Hematopoietic multipotent progenitor cell treated with erythropoietin and hydrocortisone succinate and interleukin-3 and kit ligand, for 15 days (in vitro differentiated cells): ENCODE measurements at places on chromosomes 12 and 14.

DNA sequence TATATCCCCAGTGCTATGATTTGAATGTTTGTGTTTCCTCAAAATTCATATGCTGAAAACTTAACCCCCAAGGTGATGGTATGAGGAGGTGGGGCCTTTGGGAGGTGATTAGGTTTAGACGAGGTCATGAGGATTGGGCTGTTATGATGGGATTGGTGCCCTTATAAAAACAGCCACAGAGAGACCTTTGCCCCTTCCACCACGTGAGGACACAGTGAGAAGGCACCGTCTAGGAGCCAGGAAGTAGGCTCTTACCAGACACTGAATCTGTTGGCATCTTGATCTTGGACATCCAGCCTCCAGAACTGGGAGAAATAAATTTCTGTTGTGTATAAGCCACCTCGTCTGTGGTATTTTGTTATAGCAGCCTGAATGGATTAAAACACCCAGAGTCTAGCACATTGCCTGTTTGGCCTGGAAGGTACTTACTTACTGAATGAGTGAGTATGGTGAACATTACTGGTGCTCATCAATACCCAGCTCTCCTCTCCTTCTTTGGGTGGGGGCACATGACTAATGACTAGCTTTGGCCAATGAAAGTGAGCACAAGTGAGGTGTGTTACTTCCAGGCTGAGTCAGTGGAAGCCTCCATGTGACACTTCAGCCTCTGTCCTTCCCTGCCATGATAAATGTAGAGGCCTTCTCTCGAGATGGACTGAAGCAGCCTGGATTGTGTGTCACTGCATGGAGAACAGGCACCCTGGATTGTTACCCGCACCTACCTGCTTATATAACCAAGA is 72.4 kb upstream of the CHST11 start:
- DNase-seq: no peak

- no peak for DNase-seq
Measured at GRCh38 chr12:40534828-40535227, 157.4 kb upstream of the CNTN1 start.

- no peak for DNase-seq
Measured at GRCh38 chr12:128269181-128269591, 2.2 kb downstream of the TMEM132C start.

DNA sequence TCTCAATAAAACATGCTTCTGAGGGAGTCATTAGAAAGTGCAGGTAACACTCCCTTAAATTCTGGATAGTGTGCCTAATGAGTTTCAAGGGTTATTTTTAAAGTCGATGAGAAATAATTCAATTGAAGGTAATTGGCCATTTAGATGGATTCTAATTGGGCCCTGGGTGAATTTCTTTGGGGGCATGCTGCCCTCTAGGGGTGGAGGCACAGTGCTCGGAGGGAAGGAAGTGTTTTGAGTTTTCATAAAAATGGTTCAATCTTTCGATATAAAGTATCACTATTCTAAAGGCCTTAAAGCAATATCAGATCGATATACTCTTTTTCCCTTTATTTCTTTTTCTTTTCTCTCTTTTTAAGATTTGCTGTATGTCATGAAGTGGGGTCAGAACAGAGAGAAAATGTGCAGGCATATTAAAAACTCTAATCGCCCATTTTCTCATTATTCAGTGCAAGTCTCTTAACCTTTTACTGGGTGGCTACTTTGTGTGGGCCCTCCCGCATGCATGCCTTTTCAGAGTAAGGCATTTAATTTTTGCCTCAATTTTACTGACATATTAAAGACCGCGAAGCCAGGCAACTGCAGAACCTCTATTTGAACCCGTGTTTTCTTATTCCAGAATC is 25.5 kb downstream of the NKX2-8 start:
- DNase-seq: peak; percentile 17

DNA sequence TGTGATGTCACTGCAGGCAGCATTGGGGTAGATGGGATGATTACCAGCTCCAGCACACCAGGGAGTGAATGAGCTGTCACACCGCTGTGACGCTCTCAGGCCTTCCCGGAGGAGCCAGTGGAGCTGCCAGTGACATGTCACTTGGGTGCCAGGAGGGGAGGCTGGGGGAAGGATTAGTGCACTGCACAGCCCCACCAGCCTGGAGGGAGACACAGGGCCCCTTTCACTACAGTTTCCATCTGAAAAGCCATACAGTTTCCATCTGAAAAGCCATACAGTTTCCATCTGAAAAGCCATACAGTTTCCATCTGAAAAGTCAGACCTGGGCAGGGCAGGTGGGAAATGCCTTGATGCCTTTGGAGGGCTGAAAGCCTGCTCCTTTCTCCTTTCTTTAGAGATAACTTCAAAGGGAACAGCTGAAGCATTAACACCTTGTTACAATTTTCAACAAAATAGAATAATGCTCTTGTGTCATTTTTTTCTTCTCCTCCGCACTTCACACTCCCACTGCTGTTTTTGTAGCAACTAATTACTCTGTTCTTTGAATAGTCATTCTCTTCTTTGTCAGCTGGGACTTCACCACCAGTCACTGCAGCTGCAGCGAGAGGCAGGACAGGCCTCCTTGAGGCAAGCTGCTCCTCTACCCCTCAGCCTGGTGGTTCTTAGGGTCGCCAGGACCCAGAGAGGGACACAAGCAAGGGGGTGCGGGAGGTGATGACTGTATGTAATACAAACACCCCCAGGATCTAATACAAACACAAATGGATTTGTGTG is 256.9 kb upstream of the RGS6 start:
- no peak for DNase-seq

DNA sequence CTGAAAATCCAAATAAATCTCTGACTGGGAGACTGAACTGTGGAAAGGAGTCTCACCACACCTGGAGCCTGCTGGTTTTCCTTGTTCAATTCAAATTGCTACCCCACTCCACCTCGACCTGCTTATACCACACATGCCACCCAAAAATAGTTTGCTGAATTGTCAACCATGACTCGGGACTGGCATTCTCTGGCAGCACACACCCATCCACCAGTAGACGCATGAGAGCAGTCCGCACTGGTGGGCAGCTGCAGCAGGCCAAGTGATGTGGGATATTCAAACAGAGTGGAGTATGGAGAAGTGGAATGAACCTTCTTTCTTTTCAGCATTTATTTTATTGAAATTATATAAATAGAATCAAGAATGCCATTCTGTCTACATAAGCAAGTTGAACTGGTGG is 38.7 kb upstream of the SYCP3 start:
- DNase-seq: no peak

DNA sequence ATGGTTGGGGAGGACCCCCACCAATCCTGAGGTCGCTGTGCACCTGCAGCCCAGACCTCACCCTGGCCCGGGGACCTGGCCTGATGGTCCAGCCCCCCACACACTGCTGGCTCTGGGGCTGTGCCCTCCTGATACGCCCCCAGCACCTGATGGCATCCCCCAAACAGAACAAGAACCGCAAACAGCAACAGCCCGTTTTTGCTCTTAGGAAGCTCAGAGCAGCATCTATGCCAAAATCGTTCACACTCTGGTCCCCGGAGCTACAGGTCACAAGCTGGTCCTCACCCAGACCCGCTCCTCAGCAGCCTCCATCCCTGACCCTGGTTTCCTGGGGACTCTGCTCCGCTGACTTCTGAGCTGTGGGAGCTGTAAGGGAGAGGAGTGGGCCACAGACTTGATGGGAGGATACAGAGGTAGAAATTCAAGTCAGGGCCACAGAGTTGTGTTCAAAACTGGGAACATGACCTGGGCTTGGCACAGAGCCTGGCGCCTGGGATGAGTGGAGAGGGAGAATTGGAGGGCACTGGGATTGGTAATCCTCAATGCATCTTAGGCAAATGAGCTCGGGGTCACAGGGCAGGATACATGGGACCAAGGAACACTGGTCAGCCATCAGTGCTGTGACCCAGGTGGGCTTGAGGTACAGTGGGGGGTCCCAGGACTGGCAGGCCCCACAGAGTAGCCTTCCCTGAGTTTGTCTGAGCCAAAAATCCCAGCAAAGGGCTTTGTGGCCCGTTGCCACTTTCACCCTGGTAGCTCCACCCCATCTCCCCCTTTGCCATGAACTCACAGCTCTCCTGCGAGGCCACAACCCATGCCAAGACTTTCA is 170.9 kb upstream of the RTL1 start:
- DNase-seq: no peak

DNA sequence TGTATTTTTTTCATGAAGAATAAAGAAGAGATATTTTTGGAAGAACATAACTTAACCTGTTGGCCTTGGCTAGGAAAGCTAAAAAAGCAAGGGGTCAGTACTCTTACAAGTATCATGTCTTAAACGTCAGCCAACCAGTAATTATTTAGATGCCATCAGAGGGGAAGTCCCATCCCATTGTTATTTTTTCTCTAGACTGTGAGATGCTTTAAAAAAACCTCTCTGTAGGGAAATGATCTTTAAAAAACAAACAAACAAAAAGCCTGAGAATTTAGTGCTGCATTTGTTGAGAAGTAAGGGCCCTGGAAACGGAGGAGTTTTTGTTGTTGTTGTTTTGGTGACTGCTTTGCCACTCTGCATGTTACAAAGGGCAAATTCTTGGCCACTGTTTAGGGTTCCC is 474.0 kb downstream of the ZFP36L1 start:
- no peak for DNase-seq

DNA sequence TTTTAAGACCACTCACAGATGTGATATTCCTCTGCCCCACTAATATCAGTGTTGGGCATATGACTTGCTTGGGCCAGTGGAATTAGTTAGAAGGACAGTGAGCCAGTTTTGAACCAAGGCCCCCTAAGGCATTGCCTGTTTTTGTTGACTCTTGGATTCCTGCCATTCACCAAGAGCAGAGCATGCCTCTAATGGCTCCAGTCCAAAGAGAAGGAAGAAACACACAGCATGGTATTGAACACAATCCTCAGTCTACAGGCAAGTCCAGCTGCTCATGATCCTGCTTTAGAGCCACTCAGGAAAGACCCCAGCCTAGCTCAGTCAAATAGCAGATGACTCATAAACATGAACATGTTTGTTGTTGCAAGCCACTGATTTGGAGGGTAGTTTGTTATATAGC is 1201.5 kb downstream of the BCL11B start:
- DNase-seq: no peak

DNA sequence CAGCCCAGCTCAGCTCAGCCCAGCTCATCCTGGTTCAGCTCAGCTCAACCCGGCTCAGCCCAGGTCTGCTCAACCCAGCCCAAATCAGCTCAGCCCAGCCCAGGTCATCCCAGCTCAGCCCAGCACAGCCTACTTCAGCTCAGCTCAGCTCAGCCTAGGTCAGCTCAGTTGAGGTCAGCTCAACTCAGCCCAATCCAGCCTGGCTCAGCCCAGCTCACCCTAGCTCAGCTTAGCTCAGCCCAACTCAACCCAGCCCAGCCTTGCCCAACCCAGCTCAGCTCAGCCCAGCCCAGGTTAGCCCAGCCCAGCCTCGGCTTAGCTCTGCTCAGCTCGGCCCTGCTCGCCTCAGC is 332.3 kb downstream of the TMEM121 start:
- DNase-seq: no peak

DNA sequence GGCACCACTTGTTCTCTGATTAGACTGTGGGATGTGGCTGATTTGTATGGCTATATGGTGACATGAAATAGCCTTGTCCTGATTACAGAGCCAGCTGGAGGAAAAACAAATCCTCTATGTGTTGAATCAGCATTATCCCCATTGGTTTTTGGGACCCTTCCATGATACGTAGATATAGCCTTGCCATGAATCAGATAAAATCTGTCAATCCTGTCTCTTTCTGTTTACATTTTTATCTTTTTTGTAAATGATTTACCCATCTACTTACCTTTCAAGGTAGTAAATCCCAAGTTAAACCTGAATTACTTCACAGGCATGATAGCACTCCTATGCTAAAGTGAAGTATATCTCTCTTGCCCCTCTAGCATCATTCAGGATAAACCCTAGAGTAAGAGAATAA is 789.3 kb downstream of the TMTC2 start:
- no peak for DNase-seq

- no peak for DNase-seq
Measured at GRCh38 chr12:110931315-110931728, 10.9 kb upstream of the MYL2 start.

DNA sequence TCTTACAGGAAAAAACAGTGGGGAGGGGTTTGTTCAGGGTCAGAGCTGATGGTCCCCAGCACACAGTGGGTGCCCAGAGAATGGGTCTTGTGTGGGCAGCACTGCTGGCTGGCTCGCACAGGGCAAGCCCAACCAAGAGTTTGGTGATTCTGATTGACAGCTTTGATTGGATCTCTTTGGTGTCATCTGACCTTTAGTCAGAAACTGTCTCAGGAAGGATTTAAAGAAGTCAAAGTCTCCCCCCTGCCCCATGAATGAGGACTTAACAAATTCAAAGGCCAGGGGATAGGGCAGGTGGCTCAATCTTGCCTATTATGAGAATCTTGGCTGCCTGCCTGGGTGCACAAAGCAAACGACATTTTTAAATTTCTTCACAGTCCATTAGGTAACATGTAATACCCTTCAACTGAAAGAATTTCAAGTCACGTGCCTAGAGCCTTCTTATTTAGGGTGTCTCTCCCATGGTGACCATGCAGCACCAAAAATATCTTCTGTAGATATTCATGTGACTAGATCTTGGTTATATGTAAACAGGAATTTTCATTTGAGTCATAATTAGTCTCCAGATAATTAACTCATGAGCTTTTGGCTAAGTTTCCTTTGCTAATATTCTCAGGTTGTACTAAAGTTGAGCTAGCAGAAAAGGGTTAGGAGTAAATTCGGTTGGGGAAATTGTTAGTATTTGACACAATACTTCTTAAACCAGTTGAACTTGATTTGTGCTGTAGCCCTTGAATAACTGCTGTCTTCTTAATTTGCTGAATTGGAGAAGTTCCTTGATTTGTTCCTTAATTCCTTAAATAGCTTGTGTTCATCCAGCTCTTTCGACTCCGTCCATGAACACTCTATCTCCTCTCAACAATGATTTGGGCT is 54.5 kb upstream of the HECTD1 start:
- DNase-seq: no peak

GRCh38 chr12:65093606-65094005 is 27.5 kb downstream of the WIF1 start:
- no peak for DNase-seq

- DNase-seq: no peak
Measured at GRCh38 chr12:7959278-7959677, 23.3 kb upstream of the SLC2A3 start.

DNA sequence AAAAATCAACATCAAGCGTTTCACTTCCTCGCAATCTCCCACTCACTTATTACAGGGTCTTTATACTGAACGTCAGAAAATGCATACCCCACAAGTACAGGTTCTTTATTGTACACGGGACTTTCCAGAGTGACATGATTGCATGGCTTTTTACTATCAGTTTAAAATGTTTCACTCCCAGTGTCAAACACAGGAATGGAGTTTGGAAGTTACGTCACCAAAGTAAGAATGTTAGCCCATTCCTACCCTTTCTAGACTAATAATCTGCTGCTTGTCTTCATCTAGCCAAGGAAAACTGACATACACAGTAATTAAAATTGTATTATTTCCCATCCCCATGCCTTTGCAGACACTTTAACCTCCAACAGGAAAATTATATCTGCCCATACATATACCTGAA is 624.2 kb downstream of the BCL11B start:
- no peak for DNase-seq

DNA sequence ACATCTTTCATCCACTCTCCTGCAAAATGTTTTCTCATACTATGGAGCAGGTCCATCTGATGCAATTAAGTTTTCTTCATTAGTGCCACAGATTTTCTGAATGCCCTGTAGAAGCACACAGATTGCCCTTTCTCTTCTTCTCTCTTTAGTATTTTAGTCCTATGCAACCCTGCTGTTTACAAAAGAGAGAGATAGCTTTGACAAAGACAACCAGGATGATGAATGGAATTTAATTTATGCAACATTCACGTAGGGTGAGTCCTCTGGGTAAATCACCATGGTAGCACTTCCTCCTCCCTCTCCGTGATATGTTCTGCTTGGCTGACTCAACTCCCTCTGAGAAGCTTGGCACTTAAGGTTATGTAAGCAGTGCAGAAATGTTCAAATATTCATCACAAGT is 400.9 kb upstream of the PDE3A start:
- no peak for DNase-seq
